MG63 (cell line): ENCODE measurements at places on chromosomes 1 and 21. TPM values are rescaled to one million over a fixed set of nuclear protein-coding genes. Genes with fewer than 3 reads are reported as not detected.

The AMY1C gene
- not detected in 2 replicates for total RNA-seq

The UBL4B gene
- total RNA-seq, result not detected in 2 replicates

The AMY1B gene
- not detected in 2 replicates for total RNA-seq

The GJC2 gene
- 0.20 and 4.8 TPM in 2 replicates for total RNA-seq

The CELSR2 gene
- total RNA-seq, result 0.76 and 1.2 TPM in 2 replicates

The CD84 gene
- not detected in 2 replicates for total RNA-seq

The FCRL4 gene
- total RNA-seq, result not detected in 2 replicates

The MXRA8 gene
- 259 and 316 TPM in 2 replicates for total RNA-seq

The PADI2 gene
- 0.20 TPM in 1 of 2 replicates, not detected in the other for total RNA-seq

The PDZK1 gene
- total RNA-seq, result not detected in 2 replicates

The ILDR2 gene
- total RNA-seq, result not detected in 2 replicates

The TTC34 gene
- total RNA-seq, result not detected in 2 replicates

The CYP2J2 gene
- not detected in 2 replicates for total RNA-seq

The SLAMF6 gene
- total RNA-seq, result not detected in 2 replicates

The LRRIQ3 gene
- total RNA-seq, result 0.12 and 0.16 TPM in 2 replicates

The C1orf115 gene
- 0.03 TPM in 1 of 2 replicates, not detected in the other for total RNA-seq

The OR2L5 gene
- not detected in 2 replicates for total RNA-seq

The ALPL gene
- total RNA-seq, result 1.9 and 4.2 TPM in 2 replicates

The LINGO4 gene
- not detected in 2 replicates for total RNA-seq

The ACTRT2 gene
- total RNA-seq, result not detected in 2 replicates

The NBPF4 gene
- 1.5 and 4.4 TPM in 2 replicates for total RNA-seq

The CR1L gene
- total RNA-seq, result not detected in 2 replicates

The UBE2U gene
- total RNA-seq, result not detected in 2 replicates

The CAMSAP2 gene
- total RNA-seq, result 24.3 and 33.6 TPM in 2 replicates

The MKNK1 gene
- 16.4 and 22.7 TPM in 2 replicates for total RNA-seq

The SV2A gene
- 0.16 TPM in 1 of 2 replicates, not detected in the other for total RNA-seq

The PLEKHG5 gene
- 0.02 and 1.2 TPM in 2 replicates for total RNA-seq

The FCGR2B gene
- total RNA-seq, result not detected in 2 replicates

The C1orf198 gene
- total RNA-seq, result 39.5 and 47.1 TPM in 2 replicates

The OR2M7 gene
- not detected in 2 replicates for total RNA-seq
